ENCODE measurements at places on chromosomes 13 and 19.

DNA sequence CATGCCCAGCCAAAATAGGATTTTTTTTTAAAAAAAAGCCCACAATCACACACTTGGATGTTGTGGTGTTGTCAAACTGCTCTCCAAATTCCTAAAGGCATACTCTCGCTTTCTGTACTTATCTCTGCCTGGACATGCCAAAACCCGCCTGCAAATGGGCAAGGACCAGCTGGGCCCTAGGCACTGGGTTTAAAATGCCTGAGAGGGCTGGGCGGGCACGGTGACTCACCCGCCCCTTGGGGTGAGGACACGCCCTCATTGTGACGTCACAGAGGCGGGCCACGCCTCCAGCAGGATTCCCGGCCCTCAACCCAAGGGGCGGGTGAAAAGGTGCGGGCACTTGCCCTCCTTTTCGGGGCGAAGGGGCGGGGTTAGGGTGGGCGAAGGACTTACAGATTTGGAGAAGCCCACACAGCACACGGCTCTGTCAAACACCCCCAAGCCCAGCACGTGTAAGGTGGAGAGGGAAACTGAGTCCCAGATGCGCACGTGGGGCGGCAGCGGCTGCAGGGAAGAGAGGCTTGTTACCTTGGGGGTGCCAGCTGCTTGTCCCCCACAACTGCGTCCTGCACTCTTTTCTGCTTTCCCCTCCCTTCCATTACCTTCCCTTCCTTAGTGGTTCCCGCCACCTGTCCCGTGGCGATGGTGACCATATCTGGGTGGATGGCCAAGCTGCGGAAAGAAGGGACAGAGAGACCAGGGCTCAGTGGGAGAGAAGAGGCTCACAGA is 6.6 kb downstream of the EML2 start:
- peak; percentile 94 for DNase-seq

DNA sequence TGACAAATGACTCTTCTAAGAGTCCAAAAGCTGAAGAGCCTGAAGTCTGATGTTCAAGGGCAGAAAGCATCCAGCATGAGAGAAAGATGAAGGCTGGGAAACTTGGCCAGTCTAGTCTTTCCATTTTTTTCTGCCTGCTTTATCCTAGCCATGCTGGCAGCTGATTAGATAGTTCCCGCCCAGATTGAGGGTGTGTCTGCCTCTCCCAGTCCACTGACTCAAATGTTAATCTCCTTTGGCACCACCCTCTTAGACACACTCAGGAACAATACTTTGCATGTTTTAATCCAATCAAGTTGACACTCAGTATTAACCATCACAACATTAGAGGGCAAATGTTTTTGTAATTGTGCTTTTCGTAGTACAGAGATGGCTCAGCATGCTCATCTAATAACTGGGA is 267.5 kb upstream of the KLHL1 start:
- DNase-seq: no peak

GRCh38 chr13:77894743-77895142 is 23.9 kb downstream of the EDNRB start:
- DNase-seq: no peak

DNA sequence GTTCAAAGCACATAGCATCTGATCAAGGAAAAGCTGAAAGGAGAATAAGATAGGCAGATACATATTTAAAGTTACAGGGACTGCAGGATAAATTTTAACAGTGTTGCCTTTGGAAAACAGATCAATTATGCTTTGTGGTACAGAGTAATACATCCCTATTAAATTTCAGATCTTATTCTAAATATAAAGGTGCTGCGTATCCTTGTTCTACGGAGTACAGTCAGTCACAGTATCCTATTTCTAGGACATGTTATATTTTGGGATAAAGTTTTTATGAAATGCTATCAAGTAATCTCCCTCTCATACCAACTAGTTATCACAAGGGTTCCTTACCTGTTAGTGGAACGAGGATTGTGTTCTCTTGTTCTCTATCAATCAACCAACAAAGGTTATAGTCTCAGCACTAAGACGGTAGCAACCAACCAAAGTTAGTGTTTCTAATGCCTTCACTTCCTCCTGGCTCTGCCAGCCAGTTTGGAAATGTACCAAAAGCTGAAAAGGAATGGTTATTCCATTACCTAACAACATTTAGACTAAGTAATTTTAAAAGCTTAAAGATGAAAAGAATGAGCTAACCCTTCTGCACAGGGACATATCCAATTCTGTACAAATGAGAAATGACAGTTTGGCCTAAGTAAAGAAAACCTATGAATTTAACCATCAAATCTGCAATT is 35.2 kb downstream of the TSC22D1 start:
- DNase-seq: no peak

DNA sequence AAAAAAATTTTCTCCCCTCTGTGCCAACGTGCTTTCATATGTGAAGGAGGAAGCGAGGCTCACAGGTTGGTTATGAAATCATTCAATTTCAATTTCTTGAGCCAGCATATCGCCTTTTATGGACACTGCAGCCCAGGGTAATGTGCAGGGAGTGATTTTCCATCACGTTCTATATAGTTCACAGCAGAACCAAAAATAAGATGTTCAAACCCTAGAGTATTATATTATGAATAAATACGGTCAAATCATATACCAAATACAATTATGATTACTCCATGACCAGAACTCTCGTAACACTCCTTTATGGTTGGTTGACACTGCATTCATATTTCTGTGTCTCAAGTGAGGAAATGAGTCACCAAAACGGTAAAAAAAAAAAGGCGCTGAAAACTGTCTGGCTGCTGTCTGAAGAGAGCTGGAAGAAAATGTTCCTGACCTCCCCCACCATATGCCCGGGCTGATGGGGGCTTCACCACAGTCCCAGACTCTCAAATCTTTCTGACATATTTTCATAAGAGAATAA is 75.8 kb upstream of the UBAC2 start:
- DNase-seq: peak; percentile 78

GRCh38 chr13:46893221-46893740 is 3.6 kb downstream of the HTR2A start:
- no peak for DNase-seq

GRCh38 chr19:19595171-19595701 is 23.3 kb downstream of the PBX4 start:
- peak; percentile 40 for DNase-seq

DNA sequence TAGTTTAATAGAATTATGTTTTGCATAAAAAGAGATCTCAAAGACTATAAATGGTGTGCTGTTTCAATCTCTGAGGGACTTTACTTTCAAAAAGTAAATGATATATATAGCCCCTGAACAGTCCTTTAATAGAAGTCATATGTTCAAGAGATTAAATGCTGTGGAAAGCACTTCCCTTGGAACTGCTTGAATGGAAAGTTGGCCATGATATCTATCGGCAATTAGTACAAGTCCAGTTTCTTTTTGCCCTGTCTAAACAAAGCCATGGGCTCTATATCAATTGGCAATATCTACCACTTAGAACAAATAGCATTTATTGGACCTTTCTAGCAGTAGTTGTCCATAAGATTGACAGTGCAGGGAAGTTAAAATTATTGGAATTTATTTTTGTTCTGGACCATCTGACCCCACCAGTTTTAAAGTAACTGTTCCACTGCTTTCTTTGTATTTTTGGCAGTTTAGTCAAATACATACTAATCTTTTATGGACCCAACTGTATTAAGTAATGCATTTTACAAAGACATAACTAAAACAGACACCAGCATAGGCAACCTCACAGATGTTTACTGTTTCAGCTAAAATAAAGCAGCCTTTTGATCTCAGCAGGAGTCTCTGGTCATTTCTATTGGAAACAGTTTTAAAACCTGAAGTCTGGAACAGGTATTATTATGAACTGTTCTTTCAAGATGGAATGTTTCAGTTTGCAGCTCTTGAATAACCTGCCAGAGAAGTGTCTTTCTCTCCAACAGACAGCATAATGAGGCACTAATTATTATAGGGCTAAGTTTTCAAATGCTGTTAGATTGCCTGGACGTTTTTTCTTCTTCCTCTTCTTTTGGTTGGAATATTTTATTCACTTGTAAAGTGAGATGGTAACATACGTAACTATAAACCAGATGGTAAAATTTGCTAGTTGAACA is 282.6 kb downstream of the DCLK1 start:
- DNase-seq: peak; percentile 61

DNA sequence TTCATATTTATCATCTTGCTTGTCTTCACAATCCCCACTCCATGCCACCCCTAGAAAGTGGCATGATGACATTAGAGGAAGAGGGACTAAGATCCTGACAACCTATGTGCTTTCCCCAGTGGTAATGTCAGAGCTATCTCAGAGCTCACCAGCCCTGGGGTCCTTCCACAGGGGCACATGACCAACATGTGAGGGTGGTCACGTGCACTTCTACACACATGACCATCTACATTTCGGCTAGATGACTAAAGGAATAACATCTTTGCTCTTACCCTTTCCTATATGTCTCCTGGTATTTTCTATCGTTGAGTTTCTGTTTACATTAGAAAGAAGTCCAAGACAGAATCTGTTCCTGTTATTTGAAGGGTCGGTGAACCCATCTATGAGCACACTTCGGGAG is 46.2 kb downstream of the RFXAP start:
- no peak for DNase-seq

GRCh38 chr13:101875717-101876393 is 423.4 kb downstream of the ITGBL1 start:
- peak; percentile 78 for DNase-seq

DNA sequence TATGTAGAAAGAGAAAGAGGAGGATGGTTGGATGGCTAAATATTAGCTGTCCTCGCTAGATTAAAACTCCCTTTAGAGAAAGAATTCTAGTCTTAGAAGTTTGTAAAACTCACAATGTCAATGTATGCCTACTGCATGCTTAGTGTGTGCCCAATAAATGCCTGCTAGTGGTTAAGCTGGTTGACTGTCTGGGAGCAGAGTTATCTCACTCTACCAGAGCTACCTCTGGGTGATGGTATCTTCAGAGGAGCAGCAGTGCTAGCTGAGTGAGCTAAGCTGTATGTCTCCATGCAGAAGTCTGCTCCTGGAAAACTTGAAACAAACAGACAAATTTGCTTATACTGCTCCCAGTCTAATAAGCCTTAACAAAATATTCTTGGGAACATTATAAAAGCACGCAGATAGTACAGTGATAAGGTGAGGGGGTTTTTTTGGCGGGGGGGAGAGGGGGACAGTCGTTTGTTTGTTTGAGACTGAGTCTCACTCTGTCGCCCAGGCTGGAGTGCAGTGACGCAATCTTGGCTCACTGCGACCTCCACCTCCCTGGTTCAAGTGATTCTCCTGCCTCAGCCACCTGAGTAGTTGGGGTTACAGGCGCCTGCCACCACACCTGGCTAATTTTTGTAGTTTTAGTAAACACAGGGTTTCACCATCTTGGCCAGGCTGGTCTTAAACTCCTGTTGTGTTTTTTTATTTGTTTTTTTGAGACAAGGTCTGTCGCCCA is 202.8 kb upstream of the TSC22D1 start:
- DNase-seq: no peak

GRCh38 chr19:13717194-13717643 is 47.1 kb upstream of the MRI1 start:
- no peak for DNase-seq

GRCh38 chr19:41795031-41795461 is 1.3 kb upstream of the CEACAM3 start:
- peak; percentile 67 for DNase-seq

GRCh38 chr13:109036078-109036780 is 406.8 kb downstream of the MYO16 start:
- no peak for DNase-seq
